Stimulated activated CD8-positive, alpha-beta memory T cell treated with anti-CD3 and anti-CD28 coated beads, Interleukin-15, amount 100 ng/mL, for 4 hours (primary cell): ENCODE measurements at places on chromosomes 2 and 18.

DNA sequence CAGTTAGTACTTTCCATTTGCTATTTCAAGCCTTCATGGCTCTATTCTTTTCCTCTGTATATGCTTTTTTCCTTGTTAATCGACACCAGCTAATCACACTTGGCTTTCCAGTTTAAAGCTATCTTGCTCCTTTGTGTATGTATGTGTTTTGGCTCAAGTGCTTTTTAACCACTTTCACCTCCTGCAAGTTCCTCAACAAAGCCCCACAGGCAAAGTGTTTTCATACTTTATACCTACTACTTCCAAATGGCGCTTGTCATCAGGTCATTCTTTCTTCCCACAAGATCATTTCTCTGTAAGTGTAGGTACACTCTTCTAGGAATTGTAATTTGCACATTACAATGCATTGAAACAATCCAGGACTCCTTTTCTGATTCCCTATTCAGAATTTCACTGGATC is 64.0 kb upstream of the FIGN start:
- DNase-seq = no peak

- no peak for DNase-seq
Measured at GRCh38 chr2:182929972-182930371, 63.5 kb upstream of the FRZB start.

- no peak for DNase-seq
Measured at GRCh38 chr2:148013876-148014275, 6.7 kb downstream of the ORC4 start.

GRCh38 chr2:216745453-216745852 is 50.1 kb upstream of the IGFBP5 start:
- no peak for DNase-seq

- DNase-seq = no peak
Measured at GRCh38 chr2:46647766-46648742, 168.7 kb downstream of the TMEM247 start.

DNA sequence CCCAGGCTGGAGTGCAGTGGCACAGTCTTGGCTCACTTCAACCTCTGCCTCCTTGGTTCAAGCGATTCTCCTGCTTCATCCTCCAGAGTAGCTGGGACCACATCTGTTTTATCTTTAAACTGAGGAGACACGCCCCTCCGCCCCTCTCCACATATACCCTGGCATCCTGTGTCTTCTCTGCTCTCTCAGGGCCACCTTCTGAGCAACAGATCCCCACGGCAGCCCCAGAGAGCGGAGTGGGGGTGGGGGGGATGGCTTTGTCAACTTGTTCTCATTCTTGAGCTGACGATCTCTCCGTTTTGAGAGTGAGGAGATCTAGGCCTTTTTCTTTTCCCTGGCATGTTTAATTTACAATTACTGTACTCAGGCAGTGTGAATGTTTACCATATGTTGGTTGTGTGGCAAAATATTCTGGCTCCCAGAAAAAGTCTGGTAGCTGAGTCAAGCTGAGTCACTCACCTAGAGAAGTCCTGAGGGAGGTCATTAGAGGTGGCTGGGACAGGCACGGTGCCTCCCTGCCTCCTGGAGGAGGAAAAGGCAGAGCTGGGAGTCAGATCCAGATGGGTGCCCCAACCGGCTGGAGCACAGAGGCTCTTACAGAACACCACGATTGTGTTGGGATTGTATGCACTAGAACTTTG is 19.5 kb upstream of the ID2 start:
- DNase-seq = no peak

GRCh38 chr2:70340075-70340474 is 38.2 kb upstream of the FAM136A start:
- no peak for DNase-seq

- no peak for DNase-seq
Measured at GRCh38 chr2:208072250-208072892, 47.0 kb upstream of the PLEKHM3 start.

DNA sequence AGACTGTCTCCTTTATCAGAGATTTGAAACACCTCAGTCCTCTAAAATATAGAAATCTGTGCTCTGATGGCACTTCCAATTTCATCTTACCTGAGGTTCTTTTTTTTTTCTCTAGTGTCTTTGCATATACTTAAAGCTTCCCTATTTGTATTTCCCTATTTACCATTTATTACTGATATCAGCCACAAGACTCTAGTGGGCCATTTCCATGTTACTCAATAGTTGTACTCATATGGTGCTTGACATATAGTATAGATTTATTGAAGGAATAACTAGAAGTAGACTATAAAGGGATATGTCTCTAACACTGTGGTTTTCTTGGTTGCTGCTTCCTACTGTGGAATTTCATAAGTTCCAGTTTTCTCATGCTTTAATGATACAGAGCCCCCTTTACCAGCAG is 3.0 kb downstream of the RBM45 start:
- DNase-seq = no peak

GRCh38 chr2:106566050-106566449 is 78.9 kb downstream of the CD8B2 start:
- DNase-seq = no peak

- DNase-seq = no peak
Measured at GRCh38 chr2:33287507-33288005, 188.9 kb upstream of the RASGRP3 start.

- DNase-seq = no peak
Measured at GRCh38 chr18:48728204-48728833, 189.5 kb downstream of the CTIF start.

DNA sequence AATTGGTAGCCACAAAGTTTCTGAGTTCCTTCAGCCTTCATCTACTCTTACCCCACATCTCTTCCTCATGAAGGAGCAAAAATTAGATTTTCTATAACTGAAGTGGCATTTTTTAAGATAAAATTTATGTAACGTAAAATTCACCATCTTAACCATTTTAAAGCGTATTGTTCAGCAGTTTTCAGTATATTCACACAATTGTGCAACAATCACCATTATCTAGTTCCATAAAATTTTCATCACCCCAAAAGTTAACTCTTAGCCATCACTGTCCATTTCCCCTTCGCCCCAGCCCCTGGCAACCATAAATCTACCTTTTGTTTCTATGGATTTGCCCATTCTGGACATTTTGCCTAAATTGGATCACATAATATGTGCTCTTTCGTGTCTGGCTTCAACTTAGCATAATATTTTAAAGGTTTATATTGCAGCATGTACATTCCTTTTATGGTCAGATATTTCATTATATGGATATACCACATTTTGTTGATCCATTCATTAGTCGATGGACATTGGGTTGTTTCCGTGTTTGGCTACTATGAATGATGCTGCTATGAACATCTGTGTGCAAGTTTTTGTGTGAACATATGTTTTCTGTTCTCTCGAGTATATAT is 44.6 kb downstream of the ATIC start:
- no peak for DNase-seq

- DNase-seq = no peak
Measured at GRCh38 chr2:20618468-20618885, 32.4 kb downstream of the HS1BP3 start.

- DNase-seq = no peak
Measured at GRCh38 chr18:32443706-32444215, 26.9 kb downstream of the GAREM1 start.
